SHP77 (cell line): ENCODE measurements at places on chromosomes 16 and 17.
A peak's percentile ranks its signal among the peaks of the same experiment; 100 is the strongest.

DNA sequence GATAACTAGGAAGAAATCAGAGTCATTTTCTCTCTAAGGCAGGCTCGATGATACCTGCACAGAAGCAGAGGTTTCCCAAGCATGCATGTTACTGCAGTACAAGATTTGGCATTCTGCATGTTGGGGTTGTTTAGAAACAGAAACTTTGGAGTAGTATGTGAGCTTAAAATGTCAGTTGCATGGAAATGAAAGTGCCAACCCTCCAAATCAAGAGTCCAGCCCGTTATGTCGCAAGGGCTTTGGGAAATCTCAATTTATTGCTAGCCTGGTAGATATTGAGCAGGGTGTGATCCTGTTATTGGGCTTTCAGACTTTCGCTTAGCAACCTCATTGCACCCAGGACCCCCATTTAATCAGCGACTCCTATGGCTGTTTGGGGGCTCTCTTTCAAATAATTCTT is 490.8 kb downstream of the MAF start:
- DNase-seq, result no peak

- DNase-seq, result peak; percentile 93
Observed at GRCh38 chr16:78297066-78297666, 197.7 kb downstream of the WWOX start.

GRCh38 chr16:89985219-89985618 is 34.0 kb downstream of the DBNDD1 start:
- no peak for DNase-seq

DNA sequence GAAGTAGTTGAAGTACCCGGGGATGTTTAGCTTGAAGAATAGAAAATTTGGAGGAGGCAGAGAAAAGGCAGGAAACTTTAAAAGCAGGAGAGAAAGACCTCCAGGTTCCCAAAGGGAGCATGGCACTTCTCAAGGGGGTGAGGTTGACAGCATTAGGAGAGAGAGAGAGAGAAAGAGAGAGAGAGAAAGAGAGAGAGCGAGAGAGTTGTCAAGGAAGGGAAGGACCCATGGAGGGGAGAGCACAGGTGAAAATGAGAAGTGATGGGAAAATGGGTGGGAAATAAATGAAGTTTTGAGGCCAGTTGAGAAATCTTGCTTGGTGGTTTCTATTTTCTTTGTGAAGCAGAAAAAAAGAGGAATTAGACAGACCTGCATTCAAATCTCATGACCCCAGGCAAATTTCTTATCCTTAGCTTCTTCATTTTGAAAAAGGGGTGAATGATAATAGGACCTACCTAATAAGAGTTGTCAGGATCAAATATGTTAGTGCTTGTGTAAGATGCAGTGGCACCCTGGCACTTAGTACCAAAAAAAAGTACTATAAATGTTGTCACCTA is 24.0 kb downstream of the PRKCB start:
- DNase-seq, result no peak

- no peak for DNase-seq
Observed at GRCh38 chr17:30920282-30920681, 1.5 kb upstream of the ADAP2 start.

DNA sequence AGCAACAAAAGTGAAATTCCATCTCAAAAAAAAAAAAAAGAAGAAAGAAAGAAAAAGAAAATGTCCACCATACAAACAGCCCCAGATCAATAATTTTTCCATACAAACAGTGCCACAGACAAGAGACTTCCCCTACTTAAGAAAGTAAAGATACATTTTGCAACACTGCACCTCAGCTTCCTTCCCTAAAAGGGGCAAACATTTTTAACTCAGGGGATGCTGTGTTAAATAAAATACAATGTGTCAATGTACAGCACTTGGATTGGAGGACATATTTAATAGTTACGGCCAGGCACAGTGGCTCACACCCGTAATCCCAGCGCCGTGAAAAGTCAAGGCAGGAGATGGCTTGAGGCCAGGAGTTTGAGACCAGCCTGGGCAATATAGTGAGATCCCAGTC is 22.3 kb downstream of the MYH11 start:
- DNase-seq, result no peak

- DNase-seq, result no peak
Observed at GRCh38 chr17:69144331-69145255, 2.9 kb upstream of the ABCA6 start.

DNA sequence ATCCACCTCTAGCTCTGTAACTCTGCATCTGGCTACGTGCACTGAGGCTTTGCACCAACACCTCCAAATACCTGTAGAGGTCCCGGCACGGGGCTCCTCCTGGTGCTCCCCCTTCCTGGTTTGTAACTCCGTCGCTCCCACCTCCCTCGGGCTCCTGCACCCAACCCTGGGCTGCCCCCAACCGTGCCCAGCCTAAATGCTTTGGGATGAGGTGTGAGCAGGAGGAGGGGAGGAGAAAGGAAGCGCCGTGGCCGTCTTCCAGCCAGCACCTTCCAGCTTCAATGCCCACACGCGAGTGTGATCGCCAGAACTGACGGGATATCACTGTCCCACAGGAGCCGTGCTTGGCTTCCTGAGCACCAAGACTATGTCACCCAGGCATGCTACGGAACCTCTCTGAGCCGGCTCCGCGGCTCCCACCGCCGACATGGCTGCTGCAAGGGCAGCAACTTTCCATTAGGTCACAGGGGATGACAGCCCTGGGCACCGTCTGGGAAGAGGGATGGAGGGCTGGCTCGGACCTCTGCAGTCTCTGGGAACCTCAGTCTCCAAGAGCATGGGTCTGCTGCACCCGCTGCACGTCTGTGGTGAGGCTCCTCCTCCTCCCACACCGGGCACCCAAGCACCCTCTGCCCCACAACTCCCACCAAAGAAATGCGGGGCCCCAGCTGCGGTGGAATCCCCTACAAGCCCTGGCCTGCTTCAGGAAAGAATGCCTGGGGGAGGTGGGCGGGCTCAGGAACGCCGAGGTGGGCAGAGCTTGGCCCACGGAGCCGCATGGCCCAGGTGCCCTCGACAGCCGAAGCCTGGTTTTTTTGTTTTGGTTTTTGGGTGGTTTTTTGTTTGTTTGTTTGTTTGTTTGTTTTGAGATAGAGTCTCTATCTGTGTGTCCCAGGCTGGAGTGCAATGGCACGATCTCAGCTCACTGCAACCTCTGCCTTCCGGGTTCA is 6.4 kb upstream of the SLC38A10 start:
- no peak for DNase-seq

- no peak for DNase-seq
Observed at GRCh38 chr17:39867880-39868553, at the start of gene ZPBP2. Gene ZPBP2, plus strand, starts transcription at chr17:39868202. Its CDS starts 153 bp downstream, at chr17:39868355.

DNA sequence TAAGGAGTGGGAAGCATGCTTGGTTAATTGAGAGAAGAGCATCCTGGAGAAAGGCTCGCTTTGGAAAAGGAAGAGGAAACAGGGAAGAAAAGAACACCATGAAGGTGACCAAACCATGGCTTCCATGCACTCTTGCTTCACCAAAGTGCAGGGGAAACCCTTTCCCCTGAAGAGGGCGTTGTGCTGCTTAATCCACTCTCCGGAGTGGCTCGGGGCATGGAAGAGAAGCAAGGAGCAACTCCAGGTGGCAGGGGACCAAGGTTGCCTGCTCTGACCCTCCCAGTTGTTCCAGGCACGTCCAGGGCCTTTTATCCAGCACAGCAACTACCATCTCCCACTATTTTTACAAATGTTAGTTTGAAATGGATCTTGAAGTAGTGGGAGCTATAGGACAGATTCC is 108.1 kb downstream of the STX8 start:
- DNase-seq, result no peak

- peak; percentile 26 for DNase-seq
Observed at GRCh38 chr17:64732336-64733006, 70.4 kb upstream of the SMURF2 start.

DNA sequence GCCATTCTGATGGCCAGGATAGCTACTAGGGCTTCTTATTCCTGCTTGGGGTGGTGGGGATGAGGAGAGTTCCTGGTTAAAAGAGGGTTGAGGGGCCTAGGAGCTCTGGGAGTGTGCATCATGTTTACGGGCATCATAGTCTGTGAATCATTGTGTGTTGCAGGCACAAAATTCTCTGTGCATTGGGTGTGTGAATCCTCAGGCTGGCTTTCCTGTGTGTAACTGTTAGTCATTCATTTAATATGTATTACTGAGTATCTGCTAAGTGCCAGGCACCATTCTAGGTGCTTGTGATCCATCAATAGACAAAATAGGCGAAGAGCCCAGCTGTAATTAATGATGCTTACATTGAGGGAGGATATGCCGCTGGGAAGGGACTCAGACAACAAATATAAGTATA is 5.8 kb downstream of the PPY start:
- DNase-seq, result no peak

GRCh38 chr17:14165616-14166015 is 71.0 kb downstream of the CDRT15 start:
- no peak for DNase-seq

GRCh38 chr17:77706938-77707337 is 251.6 kb upstream of the TNRC6C start:
- DNase-seq, result no peak

GRCh38 chr16:19179546-19180490 is 11.8 kb downstream of the SYT17 start:
- no peak for DNase-seq

DNA sequence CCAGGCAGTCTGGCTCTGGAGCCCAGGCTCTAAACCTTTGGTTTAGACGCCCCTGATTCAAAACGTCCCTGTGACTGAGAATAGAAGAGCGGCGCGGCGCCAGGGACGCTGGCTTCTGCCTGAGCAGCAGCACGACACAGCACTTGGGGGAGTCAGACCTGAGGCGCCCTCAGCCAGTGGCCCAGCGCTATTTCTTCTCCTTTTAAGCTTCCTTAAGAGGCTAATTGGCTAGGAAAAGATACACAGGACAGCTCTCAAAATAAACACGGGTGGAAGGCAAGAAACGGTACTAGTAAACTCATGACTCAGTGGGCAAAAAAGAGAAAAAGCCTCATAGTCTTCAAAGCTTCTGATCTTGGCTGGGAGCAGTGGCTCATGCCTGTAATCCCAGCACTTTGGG is 34.9 kb downstream of the GTF3C1 start:
- no peak for DNase-seq

- DNase-seq, result peak; percentile 35
Observed at GRCh38 chr16:85557083-85557970, 55.8 kb upstream of the GSE1 start.

DNA sequence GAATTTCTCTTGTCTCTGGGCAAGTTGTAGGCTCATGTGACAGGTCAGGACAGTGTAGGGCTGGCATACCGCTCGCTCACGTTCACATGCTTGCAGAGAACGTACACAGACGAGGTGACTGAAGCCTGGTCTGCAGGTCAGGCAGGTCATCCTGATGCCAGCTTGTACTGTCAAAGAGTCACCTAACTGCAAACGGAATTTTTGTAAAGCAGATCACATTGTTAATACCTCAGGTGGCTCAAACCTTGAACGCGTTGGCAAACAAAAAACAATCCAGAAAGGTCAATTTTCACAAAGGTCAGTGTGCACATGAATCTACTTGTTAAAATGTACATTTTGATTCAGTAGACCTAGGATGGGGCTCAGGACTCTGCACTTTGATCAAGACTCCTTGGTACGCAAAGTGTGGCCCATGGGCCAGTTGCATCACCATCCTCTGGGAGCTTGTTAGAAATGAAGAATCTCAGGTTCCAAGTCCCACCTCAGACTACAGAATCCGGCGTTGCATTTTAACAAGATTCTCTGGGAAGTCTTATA is 28.6 kb downstream of the ANKRD40 start:
- DNase-seq, result no peak

DNA sequence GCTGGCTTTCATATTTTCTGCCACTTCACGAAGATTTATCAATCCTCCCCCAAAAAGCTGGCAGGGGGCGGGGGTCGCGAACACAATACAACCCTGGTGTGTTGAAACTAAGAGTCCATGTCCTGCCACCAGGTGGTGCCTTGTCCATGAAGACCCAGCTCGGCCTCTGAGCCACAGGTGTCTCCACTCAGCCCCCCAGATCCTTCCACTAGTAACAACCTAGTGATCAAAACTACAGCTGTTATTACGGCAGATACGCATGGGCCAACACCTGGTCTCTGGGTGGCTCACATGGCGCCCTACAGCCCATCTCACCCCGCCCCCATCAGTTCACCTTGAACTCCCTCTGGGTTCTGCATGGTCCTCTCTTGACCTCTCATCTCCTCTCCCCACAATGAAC is 27.7 kb downstream of the USP7 start:
- no peak for DNase-seq

DNA sequence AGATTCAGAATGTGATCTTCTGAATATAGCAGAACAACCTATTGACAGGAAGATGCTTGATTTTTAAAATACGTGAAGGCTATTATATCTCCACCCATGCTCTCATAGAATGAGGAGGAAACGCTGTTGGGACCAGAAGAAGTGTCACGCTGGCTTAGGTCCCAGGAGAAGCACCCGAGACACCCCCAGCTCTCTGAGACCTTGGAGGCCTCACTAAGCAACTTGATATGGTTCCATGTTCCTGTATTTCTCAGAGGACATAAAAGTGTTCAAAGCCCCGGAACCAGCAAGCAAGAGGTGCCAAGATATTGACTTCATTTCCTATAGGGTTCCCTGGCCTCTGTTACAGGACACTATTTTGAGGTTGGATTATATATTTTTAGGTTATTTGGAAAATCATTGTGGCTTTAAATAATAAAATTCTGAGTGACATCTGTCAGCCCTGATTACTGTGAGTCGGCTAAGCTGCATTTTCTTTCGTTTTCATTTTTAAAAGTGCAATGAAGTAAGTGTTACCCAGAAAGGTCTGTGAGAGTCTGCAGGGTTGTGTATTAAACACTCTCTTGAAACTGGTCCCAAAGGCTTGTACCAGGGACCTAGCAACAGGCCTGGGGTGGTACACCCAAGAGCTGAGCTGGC is 400.0 kb downstream of the SOX9 start:
- DNase-seq, result no peak

DNA sequence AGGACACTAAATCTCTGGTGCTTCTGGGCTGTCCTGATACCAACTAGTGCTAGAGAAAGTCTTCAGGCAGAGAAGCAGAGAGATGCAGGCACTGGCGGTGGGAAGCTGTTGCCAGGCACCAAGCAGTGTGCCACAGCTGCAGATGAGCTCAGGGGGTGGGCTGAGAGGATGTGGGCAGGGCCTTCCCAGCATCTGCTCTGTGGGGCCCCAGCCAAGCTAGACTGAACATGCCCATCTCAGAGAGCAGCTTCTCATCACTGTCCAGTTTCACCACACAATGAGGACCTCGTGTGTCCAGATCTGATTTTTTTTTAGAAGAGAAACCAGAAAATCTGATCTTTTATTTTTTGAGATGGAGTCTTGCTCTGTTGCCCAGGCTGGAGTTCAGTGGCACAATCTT is 17.1 kb downstream of the PSKH1 start:
- DNase-seq, result peak; percentile 39

GRCh38 chr17:41773731-41774193 is 12.7 kb downstream of the JUP start:
- no peak for DNase-seq

GRCh38 chr17:76046064-76046463 is 19.0 kb upstream of the EVPL start:
- no peak for DNase-seq
